Nasal cavity respiratory epithelium epithelial cell of viscerocranial mucosa (primary cell): ENCODE measurements at places on chromosomes 6 and 20. TPM values are rescaled to one million over a fixed set of nuclear protein-coding genes. Genes with fewer than 3 reads are reported as not detected.

The DTD1 gene
- total RNA-seq: 83.2 and 137 TPM in 2 replicates

The C6orf136 gene
- total RNA-seq: 3.1 and 3.8 TPM in 2 replicates

The CFAP206 gene
- total RNA-seq: under 0.01 TPM in 1 of 2 replicates, not detected in the other

The GSTA3 gene
- not detected in 2 replicates for total RNA-seq

The NRSN2 gene
- total RNA-seq: 6.2 and 25.6 TPM in 2 replicates

The SYCP2L gene
- total RNA-seq: 0.85 and 2.4 TPM in 2 replicates

The BNIP5 gene
- not detected in 2 replicates for total RNA-seq

The TNF gene
- under 0.01 and 0.07 TPM in 2 replicates for total RNA-seq

The CFB gene
- 1.7 and 11.2 TPM in 2 replicates for total RNA-seq

The ALDH8A1 gene
- total RNA-seq: 0.34 and 0.36 TPM in 2 replicates

The CD109 gene
- 26.3 and 152 TPM in 2 replicates for total RNA-seq

The DDX43 gene
- total RNA-seq: 0.34 and 1.00 TPM in 2 replicates

The TREML1 gene
- total RNA-seq: not detected in 2 replicates

The JPH2 gene
- 0.68 and 4.1 TPM in 2 replicates for total RNA-seq

The MCCD1 gene
- total RNA-seq: not detected in 2 replicates

The HSPA12B gene
- not detected in 2 replicates for total RNA-seq

The CDK19 gene
- total RNA-seq: 8.2 and 12.5 TPM in 2 replicates

The ARMH2 gene
- total RNA-seq: not detected in 2 replicates

The SLCO4A1 gene
- 0.57 and 4.8 TPM in 2 replicates for total RNA-seq

The BPIFB4 gene
- not detected in 2 replicates for total RNA-seq

The CTSZ gene
- total RNA-seq: 57.4 and 119 TPM in 2 replicates

The LPIN3 gene
- total RNA-seq: 3.4 and 12.5 TPM in 2 replicates
